ENCODE measurements at places on chromosomes 12 and 14.

DNA sequence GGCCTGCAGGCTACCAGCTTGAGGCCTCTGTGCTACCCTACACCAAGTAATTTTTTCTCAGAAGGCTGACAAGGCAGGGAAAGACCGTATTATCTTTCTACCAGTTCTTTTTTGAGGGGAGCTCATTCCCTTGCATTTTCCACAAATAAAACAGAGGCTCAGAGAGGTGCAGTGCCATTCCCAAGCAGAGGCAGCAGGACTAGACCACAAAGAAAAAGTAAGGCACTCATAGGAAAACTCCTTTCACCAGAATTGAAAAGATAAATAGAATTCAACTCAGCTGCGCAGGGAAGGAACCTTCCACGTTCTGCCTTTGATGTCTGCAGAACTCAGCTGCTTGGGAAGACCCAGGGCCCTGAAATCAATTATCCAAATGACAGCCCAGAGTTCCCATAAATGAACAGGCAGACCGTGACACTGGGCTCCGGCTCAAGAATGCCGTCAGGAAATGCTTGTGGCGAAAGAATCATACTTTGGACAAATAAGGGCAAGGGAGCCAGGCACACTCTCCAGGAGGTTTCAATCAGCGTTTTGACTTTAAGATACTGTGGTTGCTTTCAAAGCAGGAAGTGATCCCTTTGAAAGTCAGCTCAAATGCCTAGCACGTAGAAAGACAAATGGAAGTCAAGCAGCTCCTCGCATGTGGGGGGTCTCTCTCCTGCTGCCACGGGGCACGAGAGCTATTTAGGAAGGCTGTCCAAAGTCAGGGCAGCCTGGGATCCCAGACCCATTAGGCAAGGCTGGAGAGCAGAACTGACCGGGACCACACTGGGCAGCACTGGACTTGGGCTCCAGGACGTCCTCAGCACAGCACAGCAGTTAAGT, 14.0 kb downstream of the KCTD10 start:
- no peak for ATAC-seq

GRCh38 chr12:110330544-110330943, 49.5 kb downstream of the ATP2A2 start:
- ATAC-seq = no peak

GRCh38 chr14:57686304-57686703, 179.6 kb downstream of the SLC35F4 start:
- ATAC-seq = no peak

DNA sequence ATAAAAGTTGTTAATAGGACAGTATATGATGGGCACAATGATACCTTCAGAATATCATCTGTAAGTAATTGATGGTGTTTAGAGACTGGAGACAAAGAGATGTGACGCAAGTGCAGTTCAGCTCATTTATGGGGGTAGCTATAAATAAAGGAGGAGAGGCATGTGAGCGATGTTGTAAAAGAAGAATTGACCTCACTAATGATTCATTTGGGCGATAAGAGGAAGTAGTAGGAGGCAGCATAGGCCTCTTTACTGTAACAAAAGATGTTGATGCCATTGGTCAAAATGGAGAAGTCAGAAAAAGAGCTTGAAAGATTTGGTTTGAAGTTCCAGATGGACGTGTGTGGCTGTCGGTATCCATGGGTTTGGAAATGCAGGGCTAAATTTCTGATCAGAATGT, 70.0 kb downstream of the FLRT2 start:
- ATAC-seq = no peak

GRCh38 chr12:2753536-2753935, 41.2 kb upstream of the FKBP4 start:
- ATAC-seq = no peak

GRCh38 chr12:70549340-70550179, 87.7 kb downstream of the PTPRB start:
- no peak for ATAC-seq

GRCh38 chr14:60153991-60154390, 11.2 kb downstream of the DHRS7 start:
- ATAC-seq = no peak

GRCh38 chr14:53180272-53181221, 27.4 kb upstream of the DDHD1 start:
- ATAC-seq = peak; percentile 61

- ATAC-seq = no peak
Observed at GRCh38 chr12:88393017-88393767, 187.1 kb downstream of the KITLG start.

DNA sequence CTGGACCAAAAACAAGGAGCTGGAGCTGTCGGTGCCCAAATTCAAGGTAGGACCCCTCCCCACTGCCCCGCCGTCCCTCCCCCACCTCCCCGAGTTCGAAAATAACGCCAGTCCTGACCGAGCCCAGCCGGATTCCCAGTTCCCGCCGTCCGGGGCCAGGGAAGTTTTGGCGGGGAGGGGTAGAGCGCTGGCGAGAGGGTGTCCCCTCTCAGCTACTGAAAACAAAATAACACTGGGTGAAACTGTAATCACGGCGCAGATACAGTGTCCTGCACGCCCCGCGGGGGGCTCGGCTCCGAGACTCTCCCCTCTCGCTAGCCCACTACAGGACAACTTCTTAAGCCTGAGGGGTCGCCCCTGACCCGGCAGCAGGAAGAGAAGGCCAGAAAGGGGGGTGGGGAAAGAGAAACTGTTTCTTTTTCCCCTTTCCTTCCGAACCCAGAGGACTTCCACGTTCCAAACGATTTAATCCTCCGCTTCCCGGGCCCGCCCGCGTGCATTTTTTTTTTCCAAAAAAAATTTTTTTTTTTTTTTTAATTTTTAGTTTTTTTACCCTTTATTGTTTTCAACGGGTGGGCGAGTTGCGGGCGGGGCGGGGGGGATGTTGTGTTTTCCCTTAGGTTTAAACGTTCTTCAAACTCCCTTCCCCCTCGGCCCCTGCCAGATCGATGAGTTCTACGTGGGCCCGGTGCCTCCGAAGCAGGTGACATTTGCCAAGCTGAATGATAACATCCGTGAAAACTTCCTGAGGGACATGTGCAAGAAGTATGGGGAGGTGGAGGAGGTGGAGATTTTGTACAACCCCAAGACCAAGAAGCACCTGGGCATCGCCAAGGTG, 1.6 kb downstream of the SETD1B start:
- ATAC-seq = no peak

DNA sequence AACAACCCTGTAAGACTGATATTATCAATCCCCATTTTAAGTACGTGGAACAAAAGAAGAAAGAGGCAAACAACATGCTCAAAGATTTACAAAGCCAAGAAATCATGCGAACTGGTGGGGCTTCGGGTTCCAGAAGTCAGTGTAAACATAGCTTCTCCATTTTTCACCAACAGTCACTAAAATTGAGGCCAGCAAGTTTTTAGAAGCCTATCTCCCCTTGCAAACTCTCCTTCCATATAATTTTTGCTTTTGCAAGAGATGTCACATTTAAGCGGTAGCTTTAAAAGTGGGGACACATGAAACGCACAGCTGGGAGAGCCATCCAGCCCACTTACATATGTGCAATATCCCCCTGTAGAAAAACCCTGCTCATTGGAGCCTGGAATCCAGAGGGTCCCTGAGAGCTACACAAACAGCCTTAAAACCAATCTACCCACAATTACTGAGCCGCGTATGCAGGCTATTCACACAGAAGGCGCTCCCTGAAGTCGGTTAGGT, 797 bp downstream of the SLC11A2 start:
- ATAC-seq = no peak

GRCh38 chr12:102917026-102917787, at the start of gene PAH:
Gene PAH (minus strand): TSS chr12:102917244. CDS start chr12:102917130, 114 bp downstream.
- ATAC-seq = peak; percentile 33

GRCh38 chr12:93139028-93139665, 210.1 kb upstream of the EEA1 start:
- no peak for ATAC-seq

- no peak for ATAC-seq
Observed at GRCh38 chr12:31568498-31568897, 22.4 kb downstream of the DENND5B start.

DNA sequence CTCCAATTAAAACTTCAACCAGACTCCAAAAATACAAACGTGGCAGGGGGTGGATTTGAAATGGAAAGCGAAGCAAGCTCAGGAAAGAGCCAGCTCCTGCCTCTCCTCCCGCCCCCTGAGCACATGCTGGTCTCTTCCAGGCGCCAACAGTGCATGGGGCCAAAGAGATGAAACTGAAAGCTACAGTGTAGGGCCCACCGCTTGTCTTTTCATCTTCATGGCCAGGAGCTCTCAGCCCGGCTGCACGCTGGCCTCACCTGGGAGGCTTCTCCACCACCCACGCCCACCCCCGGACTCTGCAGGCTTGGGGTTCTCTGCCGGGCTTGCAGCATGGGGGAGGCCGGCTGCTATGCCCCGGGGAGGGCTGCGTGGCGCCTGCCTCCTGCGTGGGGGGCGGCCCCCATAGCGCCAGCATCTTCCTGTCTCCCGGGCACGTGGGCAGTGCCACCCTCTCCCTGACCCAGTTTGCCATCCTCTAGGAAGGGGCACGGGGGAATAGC, 2.0 kb downstream of the RIMBP2 start:
- no peak for ATAC-seq

DNA sequence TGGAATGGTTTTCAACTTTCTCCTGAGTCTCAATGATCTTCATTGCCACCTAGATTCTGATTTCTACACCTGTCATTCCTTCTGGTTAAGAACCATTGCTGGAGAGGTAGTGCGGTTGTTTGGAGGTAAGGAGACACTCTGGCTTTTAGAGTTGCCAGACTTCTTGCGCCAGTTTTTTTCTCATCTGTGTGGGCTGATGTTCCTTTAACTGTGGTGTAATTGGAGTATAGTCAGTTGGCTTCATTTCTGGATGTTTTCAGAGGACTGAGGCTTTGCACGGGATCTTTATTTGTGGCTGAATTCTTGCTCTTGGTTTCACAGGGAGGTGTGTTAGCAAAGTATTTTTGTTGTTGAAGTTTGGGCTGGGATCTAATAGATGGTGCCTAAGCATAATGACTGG, 5.7 kb upstream of the CLEC4D start:
- ATAC-seq = no peak

DNA sequence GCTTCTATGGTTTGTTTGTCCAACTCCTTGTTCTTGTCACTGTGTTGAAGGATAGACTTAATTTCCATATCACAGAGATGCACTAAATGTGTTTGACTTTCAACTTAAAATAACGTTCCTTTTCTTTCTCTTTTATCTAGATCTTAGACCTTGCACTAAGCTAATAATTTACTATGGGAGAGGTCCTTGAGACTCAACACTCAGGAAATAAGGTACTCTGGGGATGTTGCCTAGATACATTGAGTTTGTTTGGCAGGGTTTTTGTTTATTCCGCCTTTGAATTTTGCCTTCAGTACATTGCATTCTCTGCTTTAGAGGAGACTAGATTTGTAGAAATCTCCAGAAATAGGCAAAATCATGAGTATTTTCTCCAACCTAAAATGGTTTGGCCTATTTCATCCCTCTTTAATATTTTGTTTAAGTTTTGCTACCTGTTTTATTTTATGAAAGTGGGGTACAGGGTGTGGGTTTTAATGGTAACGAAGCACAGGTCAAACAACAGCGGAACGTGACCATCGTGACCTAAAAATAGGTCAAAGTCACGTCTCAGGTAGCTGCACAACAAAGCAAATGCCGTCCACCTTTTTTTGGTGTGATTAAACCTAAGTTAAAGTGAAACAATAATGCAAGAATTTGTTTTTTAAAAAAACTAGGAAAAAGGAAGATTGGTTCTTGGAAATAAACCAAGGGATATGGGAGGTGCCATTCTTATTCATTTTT, 115.3 kb upstream of the CPSF6 start:
- no peak for ATAC-seq

- ATAC-seq = no peak
Observed at GRCh38 chr14:69458350-69458749, 26.2 kb upstream of the PLEKHD1 start.

DNA sequence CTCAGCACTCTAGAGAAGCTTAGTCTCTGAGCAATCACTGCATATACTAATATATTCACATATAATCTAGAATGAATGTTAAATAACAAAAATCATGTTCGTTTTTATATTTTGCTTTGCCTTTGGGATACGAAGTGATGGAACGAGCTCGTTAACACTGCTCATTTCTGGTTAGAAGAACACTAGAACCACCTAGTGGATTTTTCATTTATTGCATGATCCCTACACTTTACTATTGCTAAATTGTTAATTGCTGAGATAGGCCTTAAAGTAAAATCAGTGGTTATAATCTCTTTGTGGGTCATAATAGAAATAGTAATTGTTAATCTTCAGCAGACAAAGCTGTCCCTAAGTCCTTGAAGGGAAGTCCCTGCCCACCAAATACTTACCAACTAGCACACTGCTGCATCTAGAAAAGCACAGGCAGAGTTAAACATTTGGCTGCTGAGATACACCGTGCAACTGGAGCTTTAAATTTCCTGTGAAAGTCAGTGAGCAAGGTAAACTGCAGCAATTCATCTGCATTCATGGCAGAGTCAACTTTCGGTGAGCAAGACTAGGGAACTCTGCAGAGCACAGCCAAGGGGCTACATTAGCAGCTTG, 353.7 kb downstream of the APAF1 start:
- no peak for ATAC-seq

- ATAC-seq = no peak
Observed at GRCh38 chr12:3658327-3659163, 94.4 kb downstream of the CRACR2A start.

- no peak for ATAC-seq
Observed at GRCh38 chr12:43976027-43976426, 140.1 kb downstream of the TMEM117 start.

DNA sequence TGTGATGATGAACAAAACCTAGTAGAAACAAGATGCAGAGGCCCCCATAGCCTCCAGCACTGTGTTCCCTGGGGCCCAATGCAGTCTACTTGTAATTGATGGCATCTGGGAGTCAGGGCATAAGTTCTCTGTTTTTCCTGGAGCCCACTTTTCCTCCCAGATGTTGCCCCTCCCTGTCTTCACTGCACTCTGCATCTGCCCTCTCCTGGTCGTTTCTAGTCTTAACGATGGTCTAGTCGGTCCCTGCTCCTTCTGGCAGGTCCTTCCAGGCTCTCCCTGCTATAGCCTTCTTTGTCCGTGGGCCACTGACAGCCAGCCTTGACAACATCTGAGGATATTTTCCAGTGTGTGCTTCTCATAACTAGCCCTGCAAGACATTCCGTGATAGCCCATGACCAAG, 208.3 kb downstream of the GXYLT1 start:
- no peak for ATAC-seq

- no peak for ATAC-seq
Observed at GRCh38 chr12:94304012-94304411, 155.6 kb downstream of the PLXNC1 start.

GRCh38 chr14:53247596-53248370, 94.7 kb upstream of the DDHD1 start:
- ATAC-seq = no peak

DNA sequence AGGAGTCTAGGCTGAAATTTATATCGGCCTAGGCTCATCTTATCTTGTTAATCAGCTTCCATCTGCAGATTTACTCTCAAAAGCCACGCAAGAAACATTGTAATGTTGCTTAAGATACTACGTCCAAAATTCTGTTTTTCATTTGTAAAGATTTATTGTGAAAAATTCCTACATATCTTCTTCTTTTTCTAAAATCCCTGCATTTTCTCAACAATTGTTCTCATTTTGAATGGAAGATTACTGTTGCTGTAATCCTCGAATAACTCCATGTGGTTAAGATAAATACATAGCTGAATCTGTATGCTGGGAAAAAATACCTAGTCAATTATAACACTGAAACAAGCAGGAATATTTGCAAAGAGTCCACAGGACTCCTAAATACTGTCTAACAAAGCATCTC, 15.6 kb downstream of the INSM2 start:
- no peak for ATAC-seq
